Trophoblast cell (in vitro differentiated cells and primary cell): ENCODE measurements at places on chromosomes 16 and 17.

GRCh38 chr17:11308531-11308930, 67.5 kb downstream of the SHISA6 start:
- DNase-seq, result no peak

GRCh38 chr17:9488556-9488955, 87.1 kb downstream of the STX8 start:
- no peak for DNase-seq

- DNase-seq, result peak; percentile 33
These were observed 123.7 kb downstream of the METRNL start for GRCh38 chr17:83203073-83203471.

DNA sequence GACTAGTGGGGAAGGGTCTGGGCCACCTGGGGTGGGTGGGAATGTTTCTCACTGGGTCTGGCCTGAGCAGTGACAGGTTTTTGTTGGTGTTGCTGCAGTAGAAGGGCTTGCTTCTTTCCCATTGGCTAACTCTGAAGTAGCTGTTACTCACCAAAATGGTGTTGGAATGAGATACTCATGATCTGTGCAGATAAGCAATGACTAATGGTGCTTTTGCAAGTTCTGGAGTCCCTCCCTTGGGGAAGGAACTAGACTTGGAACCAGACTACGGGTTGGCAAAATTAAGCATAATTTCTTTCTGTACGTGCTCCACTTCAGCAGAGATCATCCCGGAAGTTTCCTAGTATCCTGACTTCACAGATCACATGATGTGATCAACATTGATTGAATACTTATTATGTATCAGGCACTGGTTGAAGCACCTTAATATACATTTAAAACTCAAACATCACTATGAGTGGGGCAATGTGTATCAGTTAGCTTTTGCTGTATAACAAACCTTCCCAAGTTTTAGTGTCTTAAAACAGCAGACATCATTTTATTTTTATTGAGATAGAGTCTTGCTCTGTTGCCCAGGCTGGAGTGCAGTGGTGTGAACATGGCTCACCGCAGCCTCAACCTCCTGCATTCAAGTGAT, 30.1 kb downstream of the CHP2 start:
- DNase-seq, result peak; percentile 58

- peak; percentile 24 for DNase-seq
These were observed 7.8 kb upstream of the ZNF200 start for GRCh38 chr16:3242709-3243108.

GRCh38 chr16:88669980-88670379, 7.1 kb upstream of the MVD start:
- no peak for DNase-seq

DNA sequence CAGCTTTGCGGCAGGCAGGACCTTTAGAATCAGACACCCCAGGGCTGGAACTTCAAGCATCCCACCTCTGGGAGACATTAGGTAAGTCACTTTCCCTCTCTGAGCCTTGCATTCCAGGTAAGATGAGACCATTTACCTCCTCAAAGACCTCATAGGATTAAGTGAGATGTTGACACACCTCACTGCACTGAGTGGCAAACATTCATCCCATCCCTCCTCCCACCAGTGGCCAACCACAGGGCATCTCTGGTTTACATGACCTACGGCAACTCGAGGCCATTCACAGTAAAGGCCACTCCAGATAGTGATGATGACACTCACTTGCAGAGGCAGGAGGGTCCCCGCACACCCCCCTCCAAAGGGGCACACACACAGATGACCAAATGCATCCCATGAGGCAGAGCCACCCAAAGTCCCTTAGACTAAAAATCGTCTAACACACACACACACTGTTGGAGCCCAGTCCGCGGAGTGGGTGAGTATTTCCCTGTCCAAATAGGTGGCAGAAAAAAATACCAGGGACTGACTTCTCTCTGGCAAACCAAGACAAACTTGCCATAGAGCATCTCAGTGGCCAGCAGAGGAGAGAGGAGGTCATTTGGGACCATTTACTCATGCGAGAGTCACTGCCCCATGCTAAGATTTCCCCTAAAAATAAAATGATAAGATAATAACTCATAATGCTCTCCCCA, 454.9 kb downstream of the SOX9 start:
- no peak for DNase-seq

GRCh38 chr17:77592106-77592865, 366.2 kb upstream of the TNRC6C start:
- no peak for DNase-seq

DNA sequence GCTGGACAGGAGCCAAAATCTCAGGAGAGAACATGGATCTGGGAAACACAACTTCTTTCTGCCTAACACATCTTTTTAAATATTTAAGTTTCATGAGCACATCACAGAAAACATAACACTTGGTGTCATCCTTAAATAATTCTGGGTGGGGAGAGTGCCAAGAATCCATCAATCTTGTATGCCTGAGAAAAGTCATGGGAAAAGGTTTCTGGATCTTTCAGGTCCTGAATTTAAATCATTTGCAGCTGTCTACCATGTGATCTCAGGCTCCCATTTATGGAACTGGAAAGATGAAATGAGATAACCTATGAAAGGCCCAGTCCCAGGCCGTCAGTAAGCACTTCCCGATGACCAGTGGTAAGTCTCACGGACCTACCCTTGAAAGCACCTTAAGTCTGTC, 15.1 kb downstream of the CDH11 start:
- no peak for DNase-seq

- no peak for DNase-seq
These were observed 348.2 kb downstream of the CDH11 start for GRCh38 chr16:64773638-64774037.

GRCh38 chr17:65876985-65877384, 314.9 kb downstream of the CEP112 start:
- no peak for DNase-seq

DNA sequence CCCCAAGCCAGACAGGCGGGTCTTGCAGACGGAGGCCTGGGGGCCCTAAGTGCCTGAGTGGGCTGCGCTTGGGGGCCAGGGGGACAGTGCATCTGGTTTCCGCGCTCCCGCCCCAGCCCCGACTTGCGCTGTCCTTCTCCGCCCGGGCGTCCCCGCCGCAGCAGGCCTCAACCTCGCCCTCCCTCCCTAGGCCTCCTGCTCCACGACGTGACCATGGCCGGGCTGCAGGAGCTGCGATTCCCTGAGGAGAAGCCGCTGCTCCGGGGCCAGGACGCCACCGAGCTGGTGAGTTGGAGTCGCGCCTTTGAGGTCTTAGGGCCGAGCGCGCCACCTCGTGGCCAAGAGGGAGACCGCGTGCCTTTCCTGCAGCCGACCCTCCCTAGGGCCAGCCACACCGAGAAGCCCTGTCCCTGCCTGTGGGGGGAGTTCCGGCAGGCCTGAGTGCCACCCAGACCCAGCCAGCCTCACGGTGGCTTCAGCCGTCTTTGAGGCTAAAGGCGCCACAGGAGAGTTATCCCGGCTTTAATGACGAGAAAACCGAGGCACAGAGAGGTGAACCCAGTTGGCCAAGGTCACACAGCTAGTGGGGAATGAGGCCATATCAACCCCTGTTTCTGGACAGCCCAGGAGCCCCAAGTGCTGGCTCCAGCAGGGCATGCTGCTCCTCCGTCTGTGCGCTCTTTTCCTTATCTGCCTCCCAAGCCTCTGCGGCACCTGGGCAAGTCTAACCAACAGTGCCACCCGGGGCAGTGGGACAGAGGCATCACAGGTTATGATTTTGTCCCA, 12.2 kb upstream of the NDRG4 start:
- DNase-seq, result peak; percentile 61

GRCh38 chr17:45018848-45019711, 32.4 kb downstream of the DCAKD start:
- DNase-seq, result peak; percentile 67

- peak; percentile 10 for DNase-seq
These were observed 698 bp downstream of the UBE2G1 start for GRCh38 chr17:4365628-4366326.

DNA sequence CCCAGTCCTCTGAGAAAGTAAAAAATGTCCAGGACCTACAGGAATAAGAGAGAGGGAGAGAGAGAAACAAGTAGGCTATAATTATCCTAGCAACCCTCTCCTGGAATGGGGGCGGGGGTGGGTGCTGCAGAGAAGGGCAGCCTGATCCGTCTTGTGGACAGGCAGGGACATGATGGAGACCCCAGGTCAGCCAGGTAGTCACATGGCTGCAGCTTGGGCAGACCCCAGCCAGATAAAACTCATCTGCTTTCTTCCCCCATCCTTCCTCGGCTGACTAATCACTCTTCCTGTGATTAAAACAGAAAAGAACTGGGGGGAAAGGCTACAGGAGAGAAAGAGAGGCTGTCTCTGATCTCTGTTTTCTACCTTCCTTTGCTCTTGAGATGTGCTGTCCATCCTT, 32.6 kb downstream of the COPZ2 start:
- no peak for DNase-seq
